ENCODE measurements at places on chromosomes 1 and 21.

DNA sequence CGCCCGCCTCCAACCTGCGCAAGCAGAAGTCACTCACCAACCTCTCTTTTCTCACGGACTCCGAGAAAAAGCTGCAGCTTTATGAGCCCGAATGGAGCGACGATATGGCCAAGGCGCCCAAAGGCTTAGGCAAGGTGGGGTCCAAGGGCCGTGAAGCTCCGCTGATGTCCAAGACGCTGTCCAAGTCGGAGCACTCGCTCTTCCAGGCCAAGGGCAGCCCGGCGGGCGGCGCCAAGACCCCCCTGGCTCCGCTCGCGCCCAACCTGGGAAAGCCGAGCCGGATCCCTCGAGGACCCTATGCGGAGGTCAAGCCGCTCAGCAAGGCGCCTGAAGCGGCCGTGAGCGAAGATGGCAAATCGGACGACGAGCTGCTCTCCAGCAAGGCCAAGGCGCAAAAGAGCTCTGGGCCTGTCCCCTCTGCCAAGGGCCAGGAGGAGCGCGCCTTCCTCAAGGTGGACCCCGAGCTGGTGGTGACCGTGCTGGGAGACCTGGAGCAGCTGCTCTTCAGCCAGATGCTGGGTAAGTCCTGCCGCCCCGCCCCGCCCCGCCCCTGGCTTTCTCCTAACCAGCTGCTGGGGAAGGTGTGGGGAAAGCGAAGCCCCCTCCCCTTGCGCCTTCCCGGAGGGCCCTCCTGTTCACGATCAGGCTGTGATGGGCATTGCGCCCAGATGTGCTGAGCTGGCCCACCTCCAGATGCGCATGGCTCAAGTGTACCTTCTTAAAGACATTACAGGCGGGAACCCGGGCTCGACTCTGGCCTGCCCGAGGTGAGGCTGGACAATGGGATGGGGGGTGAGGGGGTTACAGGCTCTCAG lies 110.2 kb downstream of the NAV1 start:
- peaks cover 38% of the 10 kb centered on the region for H3K4me1 ChIP-seq
- peak overlapping the region; percentile 80 for H3K4me3 ChIP-seq
- no peaks in the 10 kb centered on the region for H3K27me3 ChIP-seq
- DNase-seq: no peak

- no peak for DNase-seq
- peaks cover 30% of the 10 kb centered on the region for H3K36me3 ChIP-seq
- H3K4me3 ChIP-seq: no peak overlapping the region
- H3K4me1 ChIP-seq: no peaks in the 10 kb centered on the region
- H3K27me3 ChIP-seq: no peaks in the 10 kb centered on the region
- H3K27ac ChIP-seq: no peak overlapping the region
These were observed 21.4 kb upstream of the NADK start for GRCh38 chr1:1799716-1800115.

GRCh38 chr1:203098914-203099520 lies 13.2 kb upstream of the MYOG start:
- no peak overlapping the region for H3K27ac ChIP-seq
- DNase-seq: no peak
- H3K4me1 ChIP-seq: no peaks in the 10 kb centered on the region
- H3K27me3 ChIP-seq: no peaks in the 10 kb centered on the region
- H3K36me3 ChIP-seq: no peaks in the 10 kb centered on the region
- no peak overlapping the region for H3K4me3 ChIP-seq

GRCh38 chr1:191629836-191630235 lies 528.4 kb upstream of the RGS18 start:
- H3K27me3 ChIP-seq: no peaks in the 10 kb centered on the region
- H3K27ac ChIP-seq: no peak overlapping the region
- H3K4me1 ChIP-seq: no peaks in the 10 kb centered on the region
- DNase-seq: no peak

DNA sequence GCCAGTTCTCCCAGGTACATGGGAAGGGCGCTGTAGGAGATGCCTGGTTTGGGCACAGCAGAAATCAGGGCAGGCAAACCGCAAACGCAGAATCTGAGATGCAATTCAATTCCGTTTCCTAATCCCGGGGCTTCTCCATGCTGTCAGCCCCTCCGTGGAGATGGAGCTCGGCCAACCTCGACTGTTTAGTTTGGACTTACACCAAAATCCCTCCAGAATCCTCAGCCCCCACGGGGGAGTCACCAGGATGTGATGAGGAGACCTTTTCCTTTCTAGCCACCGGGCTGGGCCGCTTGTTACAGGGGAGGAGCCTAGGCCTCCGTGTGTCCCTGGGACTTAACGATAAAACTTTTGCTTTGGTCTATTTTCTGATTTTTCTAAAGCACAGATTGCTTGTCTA lies 7.9 kb downstream of the SLC2A7 start:
- no peak for DNase-seq
- H3K4me1 ChIP-seq: no peaks in the 10 kb centered on the region

DNA sequence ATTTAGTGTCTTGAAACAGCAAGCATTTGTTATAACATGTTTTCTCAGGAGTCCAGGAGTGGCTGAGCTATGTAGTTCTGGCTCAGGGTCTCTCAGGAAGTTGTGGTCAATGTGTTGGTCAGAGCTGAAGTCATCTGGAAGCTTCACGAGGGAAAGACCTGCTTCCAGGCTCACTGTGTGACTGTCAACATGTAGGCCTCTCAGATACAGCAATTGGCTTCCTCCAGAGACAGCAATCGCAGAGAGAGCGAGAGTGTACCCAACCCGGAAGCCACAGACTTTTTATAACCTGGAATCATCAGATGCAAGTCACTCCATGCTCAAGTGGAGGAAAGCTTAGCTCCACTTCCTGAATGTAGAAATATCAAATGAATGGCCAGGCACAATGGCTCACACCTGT lies 40.9 kb downstream of the TNFRSF9 start:
- no peaks in the 10 kb centered on the region for H3K4me1 ChIP-seq
- H3K4me3 ChIP-seq: no peak overlapping the region
- H3K27me3 ChIP-seq: no peaks in the 10 kb centered on the region
- no peak overlapping the region for H3K27ac ChIP-seq

GRCh38 chr1:174692313-174692712 lies 244.5 kb downstream of the GPR52 start:
- no peaks in the 10 kb centered on the region for H3K4me1 ChIP-seq
- DNase-seq: no peak
- no peak overlapping the region for H3K4me3 ChIP-seq
- no peaks in the 10 kb centered on the region for H3K36me3 ChIP-seq
- no peak overlapping the region for H3K27ac ChIP-seq
- no peaks in the 10 kb centered on the region for H3K27me3 ChIP-seq

DNA sequence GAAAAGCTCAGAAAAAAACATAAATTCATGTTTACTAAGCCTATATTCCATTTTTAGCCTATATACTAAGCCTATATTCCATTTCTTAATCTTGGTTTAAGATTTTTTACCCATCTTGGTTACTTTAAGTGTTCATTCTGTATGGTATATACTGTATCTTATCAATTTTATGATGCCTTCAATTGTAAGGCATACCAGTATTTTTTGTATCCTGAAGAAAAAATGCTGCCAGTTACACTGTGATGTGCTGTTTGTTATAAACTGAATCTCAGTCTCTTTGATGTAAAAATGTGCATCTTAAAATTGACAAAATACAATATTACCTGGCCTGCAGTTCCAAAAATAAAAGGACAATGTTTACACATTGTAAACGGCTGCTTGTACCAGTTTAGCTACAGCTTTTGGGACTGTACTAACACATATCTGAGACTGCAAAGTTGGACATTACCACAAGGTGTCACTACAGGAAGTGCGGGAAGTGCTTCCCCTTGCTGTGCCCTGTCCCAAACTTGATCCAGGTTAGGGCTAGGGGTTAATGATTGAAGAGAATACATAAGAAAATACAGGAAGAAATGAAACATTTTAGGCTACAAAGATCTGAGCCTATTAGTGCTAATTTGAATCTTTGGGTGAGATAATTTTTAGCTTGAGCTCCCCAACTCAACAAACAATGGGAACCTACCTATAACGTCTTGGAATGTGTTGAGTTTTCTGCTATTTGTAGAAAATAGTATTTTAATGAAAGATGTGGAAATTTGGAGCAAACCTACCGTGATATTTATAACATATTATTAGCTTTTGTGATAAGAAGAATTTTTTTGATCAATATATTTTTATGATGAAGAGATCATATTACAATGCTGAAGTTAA lies 108.9 kb downstream of the LBR start:
- H3K36me3 ChIP-seq: no peaks in the 10 kb centered on the region
- DNase-seq: no peak
- no peaks in the 10 kb centered on the region for H3K27me3 ChIP-seq
- H3K27ac ChIP-seq: no peak overlapping the region
- no peaks in the 10 kb centered on the region for H3K4me1 ChIP-seq

- no peak overlapping the region for H3K4me3 ChIP-seq
- no peak overlapping the region for H3K27ac ChIP-seq
- H3K36me3 ChIP-seq: no peaks in the 10 kb centered on the region
- DNase-seq: no peak
- H3K4me1 ChIP-seq: no peaks in the 10 kb centered on the region
These were observed 3.2 kb downstream of the S100A9 start for GRCh38 chr1:153360592-153361479.

DNA sequence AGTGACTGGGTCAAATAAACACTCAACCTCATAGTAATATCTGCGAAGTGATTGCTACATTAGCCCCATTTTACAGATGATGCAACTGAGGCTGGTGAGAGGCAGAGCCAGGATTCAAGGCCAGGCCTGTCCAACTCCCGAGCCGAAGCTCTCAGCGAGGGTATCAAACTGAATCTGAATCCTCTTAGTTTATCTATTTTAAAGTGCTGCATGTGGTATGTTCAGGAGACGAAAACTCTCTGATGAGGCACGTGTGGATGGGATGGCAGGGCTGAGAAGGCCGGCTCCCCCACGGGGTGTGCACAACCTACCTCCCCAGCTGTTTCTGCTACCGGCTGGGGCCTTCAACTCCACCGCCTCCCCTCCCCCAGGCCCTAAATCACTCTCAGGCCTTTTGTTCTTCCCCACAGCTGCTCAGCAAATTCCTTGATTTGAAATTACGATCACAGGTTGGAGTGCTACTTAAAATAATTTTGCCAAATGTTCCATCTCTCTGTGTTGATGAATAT lies 171.8 kb downstream of the TOMM20 start:
- H3K27me3 ChIP-seq: no peaks in the 10 kb centered on the region
- H3K4me1 ChIP-seq: peaks cover 44% of the 10 kb centered on the region
- no peak overlapping the region for H3K4me3 ChIP-seq
- DNase-seq: no peak

DNA sequence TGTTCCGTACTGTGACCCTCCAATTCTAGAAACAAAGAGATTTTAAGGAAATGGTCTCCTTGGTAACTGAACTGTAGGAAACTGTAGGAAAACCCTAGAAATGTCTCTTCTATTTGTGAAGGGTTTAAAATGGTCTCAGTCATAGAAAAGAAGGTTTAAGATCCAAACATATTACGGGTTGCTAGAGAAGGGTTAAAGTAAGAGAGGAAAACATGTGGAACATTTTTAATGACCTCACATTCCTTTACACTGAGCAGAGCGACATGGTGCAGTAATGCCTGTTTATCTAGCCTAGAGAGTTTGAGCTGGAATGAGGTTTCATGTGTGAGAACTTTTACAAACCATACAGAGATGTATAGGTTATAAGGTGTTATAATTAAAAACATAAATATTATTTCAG lies 36.9 kb upstream of the C1orf105 start:
- peak overlapping the region; percentile 64 for H3K27ac ChIP-seq
- DNase-seq: no peak
- no peaks in the 10 kb centered on the region for H3K36me3 ChIP-seq
- H3K4me3 ChIP-seq: peak overlapping the region; percentile 56
- no peaks in the 10 kb centered on the region for H3K27me3 ChIP-seq
- H3K4me1 ChIP-seq: peaks cover 32% of the 10 kb centered on the region

DNA sequence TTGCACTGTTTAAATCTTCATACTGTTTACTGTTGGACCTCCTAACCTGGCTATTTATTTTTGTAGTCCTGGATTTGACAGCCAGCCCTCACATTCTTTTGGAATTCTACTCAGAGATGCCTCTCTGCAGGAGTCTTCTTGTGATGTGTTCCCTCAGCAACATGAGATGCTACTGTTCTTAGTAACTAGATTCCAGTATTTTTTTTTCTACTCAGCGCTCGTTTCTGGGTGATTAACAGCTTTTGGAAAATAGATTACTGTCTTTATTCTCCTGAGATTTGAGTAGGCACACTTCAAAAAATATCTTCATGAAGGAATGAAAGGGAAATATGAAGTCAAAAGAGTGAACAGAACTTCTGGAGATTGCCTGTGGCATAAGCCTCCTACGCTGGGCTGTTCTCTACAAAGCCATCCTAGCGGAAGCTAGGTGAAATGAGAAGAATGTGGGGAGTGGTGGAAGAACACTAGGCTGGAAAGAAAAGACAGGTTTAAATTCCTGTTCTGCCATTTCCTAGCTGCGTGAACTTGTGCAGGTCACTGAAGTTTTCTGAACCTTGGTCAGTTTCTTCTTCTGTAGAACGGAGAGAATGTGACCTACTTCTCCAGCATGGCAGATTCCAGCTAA lies 75.9 kb downstream of the LRRC8C start:
- H3K36me3 ChIP-seq: peaks cover 6% of the 10 kb centered on the region
- no peaks in the 10 kb centered on the region for H3K4me1 ChIP-seq
- H3K27ac ChIP-seq: no peak overlapping the region
- no peak overlapping the region for H3K4me3 ChIP-seq
- no peaks in the 10 kb centered on the region for H3K27me3 ChIP-seq
- no peak for DNase-seq

GRCh38 chr1:150552128-150552910 lies 3.1 kb downstream of the ADAMTSL4 start:
- peaks cover 4% of the 10 kb centered on the region for H3K36me3 ChIP-seq
- peak overlapping the region; percentile 88 for H3K27ac ChIP-seq
- peak; percentile 89 for DNase-seq
- peak overlapping the region; percentile 28 for H3K4me3 ChIP-seq
- H3K27me3 ChIP-seq: no peaks in the 10 kb centered on the region
- peaks cover 31% of the 10 kb centered on the region for H3K4me1 ChIP-seq

GRCh38 chr1:179366093-179366800 lies 476 bp downstream of the AXDND1 start:
- no peak for DNase-seq
- peak overlapping the region; percentile 90 for H3K27ac ChIP-seq
- H3K36me3 ChIP-seq: no peaks in the 10 kb centered on the region
- peak overlapping the region; percentile 82 for H3K4me3 ChIP-seq
- H3K27me3 ChIP-seq: no peaks in the 10 kb centered on the region
- H3K4me1 ChIP-seq: peaks cover 5% of the 10 kb centered on the region

- no peak overlapping the region for H3K4me3 ChIP-seq
- H3K36me3 ChIP-seq: no peaks in the 10 kb centered on the region
- H3K27ac ChIP-seq: no peak overlapping the region
- H3K27me3 ChIP-seq: no peaks in the 10 kb centered on the region
These were observed 15.3 kb upstream of the POU3F1 start for GRCh38 chr1:38061883-38062328.
